ENCODE measurements at places on chromosomes 5 and 9.

DNA sequence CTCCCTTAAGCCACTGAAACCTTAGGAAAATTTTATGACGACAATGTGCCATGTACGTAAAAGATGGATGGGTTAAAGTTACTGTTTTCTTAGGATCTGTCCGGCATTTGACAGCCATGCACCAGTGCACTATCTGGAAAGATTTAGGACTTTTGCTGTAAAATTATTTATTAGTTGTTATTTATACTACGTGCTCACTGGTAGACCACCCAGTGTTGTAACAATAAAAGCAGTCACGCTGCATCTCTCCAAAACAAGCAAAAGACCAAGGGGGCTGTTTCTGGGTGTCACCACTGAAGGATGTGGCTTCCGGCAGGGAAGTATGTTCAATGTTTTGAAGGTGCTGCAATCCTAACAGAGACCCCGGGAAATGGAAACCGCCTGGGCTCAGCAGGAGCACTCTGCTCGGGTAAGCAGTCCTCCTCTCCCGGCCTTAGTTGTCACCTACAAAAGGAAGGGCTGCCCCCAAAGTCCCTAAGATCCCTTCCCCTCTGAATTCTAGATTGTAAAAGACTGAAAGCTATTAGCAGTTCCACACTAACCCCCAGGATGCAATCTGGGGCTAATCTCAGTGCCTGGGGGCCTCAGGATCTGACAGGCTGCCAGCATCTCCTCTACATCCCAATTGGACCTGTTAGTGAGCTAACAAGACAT is 38.6 kb downstream of the SAXO1 start:
- no peak for DNase-seq

- no peak for DNase-seq
These were observed 1.5 kb upstream of the RNF145 start for GRCh38 chr5:159210846-159211245.

GRCh38 chr5:109399092-109399759 is 10.5 kb downstream of the PJA2 start:
- no peak for DNase-seq

GRCh38 chr9:133971981-133972941 is 19.9 kb downstream of the VAV2 start:
- DNase-seq = no peak

- DNase-seq = no peak
These were observed 29.7 kb upstream of the SMIM32 start for GRCh38 chr5:136222580-136223235.

GRCh38 chr5:131297886-131298285 is 34.0 kb downstream of the CDC42SE2 start:
- DNase-seq = no peak

DNA sequence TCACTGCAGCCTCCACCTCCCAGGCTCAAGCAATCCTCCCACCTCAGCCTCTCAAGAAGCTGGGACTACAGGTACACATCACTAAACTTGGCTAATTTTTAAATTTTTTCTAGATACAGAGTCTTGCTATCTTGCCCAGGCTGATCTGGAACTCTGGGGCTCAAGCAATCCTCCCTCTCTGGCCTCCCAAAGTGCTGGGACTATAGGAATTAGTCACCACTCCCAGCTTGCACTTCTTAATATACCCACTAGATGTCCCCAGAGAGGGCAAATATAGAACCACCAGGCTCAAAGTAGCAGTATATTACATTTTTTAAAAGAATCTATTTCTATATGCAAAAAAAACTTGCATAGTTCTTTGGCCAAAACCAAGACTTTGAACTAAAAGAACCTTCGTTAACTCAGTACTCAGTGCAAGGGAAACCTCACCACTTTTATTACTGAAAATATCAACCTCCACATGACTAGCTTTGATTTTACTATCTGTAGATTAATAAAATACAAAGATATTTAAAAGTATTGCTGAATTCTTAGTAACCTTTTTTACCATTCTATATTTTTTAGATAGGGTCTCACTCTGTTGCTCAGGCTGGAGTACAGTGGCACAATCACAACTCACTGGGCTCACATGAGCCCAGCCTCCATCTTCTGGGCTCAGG is 25.8 kb upstream of the HSD17B3 start:
- no peak for DNase-seq

DNA sequence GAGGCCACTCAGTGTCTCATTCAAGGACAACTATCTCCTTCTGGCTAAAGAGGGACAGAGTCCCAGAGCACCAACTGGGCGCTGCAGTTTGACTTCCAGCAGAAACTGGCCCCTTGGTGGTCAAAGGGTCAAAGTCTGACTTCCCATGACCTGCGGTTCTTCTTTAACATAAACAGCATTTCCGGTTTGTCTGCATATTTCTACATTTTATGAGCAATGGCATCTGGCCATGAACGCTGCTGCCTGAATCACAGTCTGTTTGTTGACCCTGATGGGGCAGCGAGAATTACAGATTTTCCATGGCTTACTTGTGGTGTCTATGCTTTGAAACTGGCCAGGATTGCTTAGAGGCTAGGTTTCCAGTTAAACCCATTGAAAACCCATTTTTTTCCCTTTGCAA is 1.3 kb downstream of the TNFSF15 start:
- no peak for DNase-seq

DNA sequence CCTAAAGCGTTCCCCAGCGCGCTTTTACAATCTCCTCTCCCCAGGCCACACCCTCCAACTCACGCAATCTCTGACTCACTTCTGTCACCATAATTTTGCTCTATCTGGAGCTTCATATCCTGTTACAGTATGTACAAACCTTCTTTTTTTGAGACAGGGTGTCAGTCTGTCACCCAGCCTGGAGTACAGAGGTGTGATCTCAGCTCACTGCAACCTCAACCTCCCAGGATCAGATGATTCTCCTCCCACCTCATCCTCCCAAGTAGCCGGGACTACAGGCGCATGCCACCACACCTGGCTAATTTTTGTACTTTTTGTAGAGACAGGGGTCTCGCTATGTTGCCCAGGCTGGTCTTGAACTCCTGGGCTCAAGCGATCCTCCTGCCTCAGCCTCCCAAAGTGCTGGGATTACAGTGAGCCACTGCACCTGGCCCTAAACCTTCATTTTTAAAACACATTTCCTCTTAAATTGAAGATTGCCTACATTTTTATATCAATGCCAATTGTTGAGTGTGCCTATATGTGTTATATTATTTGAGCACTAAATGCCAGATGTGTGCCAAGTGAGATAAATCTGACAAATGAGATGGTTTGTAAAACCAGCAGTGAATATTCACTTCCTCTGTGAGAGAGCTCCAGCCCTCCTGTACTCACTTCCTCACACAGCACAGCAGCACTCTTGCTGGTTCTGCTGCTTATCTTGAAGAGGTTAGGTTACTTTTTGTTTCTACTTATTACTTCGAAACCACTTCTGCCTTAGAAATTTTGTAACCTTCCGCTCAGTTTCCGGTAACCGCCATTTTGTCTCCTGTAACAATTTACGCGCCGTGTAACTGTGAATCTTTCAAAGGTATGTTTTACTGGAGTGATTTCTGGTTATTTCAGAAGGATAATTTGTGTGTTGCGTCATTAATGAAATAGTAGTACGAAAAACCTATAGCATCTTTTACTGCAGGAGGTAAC is 57.9 kb downstream of the DOCK8 start:
- DNase-seq = no peak

Measured in cortex of kidney (tissue), 1 donor.